ENCODE measurements at places on chromosomes 5 and 9.
A peak's percentile ranks its signal among the peaks of the same experiment; 100 is the strongest.

DNA sequence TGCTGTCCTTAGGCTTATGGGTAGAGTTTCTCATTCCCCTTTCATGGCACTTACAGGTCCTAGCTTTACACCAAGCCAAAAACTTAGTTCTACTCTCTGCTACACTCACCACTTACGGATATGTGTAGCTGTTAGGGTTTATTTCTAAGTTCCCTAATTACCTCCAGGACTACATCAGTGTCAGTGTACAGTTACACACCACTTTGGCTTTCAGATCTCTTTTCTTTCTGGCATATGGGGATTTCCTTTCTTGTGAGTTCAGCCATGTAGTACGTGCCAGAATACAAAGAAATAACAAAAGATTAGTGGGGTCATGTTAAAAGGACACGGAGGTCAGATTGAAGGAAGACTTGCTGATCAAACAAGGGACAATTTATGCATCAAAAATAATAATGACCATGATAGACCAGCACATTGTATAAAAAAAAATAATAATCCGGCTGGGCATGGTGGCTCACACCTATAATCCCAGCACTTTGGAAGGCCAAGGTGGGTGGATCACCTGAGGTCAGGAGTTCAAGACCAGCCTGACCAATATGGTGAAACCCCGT lies 41.8 kb downstream of the LYRM7 start:
- peak; percentile 36 for DNase-seq

DNA sequence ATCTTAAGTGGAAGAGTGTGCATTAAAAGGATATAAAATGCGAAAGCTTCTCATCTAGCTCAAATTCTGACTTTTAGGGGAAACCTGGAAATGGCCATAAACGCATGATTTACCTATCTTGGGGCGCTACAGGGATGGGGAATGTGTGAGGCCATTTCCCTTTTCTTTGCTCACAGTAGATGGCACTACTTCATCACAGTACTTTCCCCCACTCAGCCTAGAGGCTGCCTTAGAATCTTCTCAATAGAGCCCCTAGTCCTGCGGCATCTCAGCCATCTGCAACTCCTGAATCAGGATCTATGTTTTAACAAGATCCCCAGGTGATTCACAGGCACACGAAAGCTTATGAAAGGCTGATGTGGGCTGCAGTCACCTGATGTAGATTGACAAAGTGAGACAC lies 110.8 kb downstream of the LHFPL2 start:
- DNase-seq: peak; percentile 19

DNA sequence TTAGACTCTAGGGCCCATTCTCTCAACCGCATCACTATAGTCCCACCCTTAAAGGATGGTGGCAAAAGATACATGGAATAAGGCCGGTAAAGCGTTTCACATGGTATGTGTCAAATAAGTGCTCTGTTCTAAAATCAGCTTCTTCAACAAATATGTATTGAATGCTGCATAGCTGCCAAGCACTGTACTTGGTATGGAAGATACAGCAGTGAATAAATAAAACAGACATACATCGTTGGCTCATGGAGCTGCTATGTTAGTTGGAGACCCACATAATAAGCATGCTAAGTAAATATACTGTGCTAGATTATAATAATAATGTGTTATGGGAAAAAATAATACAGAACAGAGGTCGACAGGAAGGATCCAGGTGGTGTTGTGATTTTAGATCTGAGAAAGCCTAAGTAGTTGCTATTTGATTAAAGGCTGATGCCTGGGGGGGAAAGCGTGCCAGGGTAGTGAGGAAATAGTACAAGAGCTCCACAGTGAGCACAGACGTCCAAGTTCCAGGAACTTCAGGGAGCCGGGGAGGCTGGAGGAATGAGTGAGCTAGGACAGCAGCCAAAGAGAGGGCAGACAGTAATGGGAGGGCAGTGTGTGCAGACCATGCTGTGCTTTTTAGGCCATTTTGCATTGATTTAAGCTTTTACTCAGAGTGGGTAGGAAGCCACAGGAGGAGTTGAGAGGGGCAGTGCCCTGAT lies 93.7 kb downstream of the JAKMIP2 start:
- DNase-seq: no peak

- DNase-seq: no peak
Observed at GRCh38 chr5:120808135-120808534, 344.0 kb downstream of the PRR16 start.

DNA sequence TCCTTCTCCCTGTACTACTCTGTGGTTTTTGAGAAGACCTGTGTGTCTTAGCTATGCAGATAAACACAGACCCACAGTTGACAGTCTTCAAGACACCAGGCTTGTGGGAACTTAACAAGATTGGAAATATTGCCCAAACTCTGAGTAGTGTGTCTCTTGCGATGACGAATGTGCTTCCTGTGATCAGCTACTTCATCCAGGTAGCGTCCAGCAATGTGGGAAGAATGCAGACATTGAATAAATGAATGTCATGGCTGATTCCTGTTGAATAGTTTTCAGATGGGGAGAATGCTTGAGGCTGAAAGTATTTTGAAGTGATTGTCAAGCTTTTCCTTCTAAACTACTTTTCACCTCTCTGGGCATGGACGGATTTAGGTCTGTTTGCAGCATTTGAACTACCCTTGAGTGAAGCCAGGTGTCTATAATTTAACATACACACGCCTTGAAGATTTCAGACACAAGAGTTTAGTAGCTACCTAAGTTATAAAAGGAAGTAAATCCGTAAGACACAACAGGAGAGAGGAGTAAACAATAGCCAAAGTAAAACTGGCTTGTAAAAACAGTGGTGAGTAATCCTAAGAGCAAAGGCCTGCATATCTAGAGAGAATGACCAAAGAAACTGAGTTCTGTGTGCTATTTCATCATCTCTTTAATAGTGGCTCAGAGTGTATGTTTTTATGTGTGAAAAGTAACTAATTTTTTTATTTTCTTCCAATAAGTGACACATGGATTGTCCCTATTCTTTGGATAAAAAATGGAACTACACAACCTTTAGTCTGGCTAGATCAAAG lies 30.0 kb upstream of the ARL14EPL start:
- DNase-seq: no peak

- no peak for DNase-seq
Observed at GRCh38 chr5:31251032-31251431, 57.5 kb downstream of the CDH6 start.

DNA sequence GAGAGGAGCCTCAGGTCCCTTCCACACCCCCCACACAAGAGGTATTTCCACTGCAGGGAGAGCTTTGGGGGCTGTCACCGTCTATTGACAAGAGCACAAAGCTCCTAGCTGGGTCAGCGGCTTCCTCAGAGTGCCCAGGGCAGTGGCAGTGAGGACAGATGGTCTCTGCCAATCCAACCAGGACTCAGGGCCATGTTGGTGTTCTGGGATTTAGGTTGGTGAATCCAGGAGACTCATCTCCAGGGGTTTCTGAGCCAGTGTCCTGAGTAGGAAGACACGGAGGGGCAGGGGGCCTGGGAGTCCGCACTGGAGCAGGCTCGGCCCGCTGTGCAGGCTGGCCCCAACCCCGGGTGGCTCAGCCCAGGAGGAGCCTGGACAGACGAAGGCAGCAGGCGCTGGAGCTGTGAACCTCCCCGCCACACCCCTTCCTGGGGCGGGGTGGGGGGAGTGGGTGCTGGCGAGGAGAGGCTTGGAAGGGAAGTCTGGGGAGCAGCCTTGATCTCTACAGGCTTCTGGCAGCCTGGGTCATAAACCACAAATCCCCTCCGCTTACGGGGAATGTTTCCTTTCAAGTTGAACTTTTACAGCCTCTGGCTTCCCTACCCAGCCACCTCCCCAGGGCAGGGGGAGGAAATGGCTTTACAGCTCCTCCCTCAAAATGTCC lies 19.6 kb downstream of the CRB2 start:
- DNase-seq: no peak

DNA sequence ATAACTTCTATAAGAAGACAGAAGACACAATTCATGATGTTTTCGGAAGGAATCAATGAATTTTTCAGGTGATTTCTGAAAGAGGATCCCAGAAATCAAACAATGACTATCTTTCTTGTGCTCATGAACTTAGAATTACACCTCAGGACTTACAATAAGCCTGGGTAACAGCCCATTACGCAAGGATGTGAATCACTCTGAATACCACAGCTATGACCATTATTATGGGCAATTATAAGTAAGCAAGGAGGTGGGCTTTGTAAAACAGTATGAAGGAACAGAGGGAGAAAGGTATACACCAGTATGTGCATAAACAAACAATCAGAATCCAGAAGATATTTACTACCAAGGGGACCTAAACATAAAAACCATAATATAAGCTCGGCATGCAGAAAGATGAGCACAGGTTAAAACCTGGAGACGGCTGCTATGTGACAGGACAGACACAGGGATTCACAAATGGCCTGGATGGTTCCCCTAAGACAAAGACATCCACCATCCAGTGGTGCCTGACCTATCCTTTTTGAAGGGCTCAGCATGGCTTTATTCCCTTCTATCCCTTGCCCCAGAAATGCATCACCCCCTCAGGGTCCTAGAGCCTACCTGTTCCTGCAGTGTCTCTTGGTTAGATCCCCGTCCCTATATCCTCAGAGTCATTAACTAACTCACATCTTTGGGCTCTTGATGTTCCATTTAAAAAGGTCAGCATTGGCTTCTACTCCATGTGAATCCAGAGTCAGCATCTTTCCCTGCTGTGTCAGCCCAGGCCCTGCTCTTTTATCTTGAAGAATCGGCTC lies 21.8 kb upstream of the PPP2CA start:
- no peak for DNase-seq

DNA sequence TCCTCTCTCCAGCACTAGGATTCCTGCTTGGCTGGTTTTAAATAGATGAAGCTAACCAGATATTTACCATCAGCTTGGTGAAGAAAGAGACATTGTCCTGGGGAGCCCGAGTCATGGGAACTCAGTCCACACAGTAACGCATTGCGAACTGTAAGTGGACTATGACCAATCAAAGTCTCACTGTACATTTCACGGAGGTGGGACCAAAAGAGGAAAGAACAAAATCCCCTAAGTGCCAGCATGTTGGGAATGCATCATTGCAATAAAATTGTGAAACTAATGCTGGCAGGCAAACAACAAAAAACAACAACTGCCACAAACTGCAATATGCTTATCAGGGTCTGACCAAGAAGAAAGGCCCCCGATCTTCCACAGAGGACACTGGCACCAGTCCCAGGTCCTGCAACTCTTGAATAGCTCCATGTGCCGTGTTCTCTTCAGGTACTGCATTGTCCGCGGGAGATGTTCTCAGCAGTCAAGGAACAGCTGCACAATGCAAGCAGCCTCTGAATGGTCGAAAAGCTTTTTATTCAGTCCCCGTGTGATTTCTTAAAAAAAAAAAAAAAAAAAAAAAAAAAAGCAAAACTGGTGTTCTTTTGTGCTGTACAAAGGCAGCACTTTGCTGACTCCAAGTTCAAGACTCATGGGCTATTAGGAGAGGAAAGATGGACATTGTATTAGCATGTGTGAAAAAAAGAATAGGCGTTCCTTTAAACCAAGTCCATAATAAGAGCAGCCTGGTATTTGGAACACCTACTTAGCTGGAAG lies 38.1 kb downstream of the SEMA6A start:
- DNase-seq: no peak

DNA sequence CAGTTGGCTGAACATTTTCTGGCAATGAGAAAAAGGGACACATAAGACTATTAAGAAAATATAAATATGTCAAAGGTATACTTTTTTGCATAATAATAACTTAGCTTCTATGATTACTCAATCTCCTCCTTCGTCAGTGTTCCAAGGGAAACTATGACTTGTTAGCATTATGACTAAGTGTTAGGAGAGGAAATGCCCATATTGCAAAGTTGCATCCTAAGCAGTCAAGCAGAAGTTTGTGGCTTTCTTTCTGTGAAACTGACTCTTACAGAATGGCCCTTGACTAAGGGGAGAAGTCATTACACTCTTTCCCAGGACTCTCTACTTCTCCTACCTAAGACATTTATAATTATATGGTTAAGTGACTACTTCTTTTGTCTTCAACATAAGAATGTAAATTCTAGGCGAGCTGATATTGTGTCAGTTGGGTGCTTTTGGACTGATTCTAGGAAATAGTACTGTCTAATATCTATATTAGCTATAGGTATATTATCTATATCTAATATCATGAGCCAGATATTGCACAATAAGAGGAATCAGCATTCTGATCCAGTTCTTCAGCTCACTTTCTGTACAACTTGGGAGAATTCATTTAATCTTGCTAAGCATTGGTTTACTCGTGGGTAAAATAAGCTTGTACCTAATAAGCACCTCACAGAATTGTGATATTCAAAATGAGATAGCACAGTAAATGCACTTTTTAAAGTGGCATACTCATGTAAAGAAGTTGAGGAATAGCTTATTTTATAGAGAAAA lies 16.4 kb upstream of the SPINK6 start:
- no peak for DNase-seq

DNA sequence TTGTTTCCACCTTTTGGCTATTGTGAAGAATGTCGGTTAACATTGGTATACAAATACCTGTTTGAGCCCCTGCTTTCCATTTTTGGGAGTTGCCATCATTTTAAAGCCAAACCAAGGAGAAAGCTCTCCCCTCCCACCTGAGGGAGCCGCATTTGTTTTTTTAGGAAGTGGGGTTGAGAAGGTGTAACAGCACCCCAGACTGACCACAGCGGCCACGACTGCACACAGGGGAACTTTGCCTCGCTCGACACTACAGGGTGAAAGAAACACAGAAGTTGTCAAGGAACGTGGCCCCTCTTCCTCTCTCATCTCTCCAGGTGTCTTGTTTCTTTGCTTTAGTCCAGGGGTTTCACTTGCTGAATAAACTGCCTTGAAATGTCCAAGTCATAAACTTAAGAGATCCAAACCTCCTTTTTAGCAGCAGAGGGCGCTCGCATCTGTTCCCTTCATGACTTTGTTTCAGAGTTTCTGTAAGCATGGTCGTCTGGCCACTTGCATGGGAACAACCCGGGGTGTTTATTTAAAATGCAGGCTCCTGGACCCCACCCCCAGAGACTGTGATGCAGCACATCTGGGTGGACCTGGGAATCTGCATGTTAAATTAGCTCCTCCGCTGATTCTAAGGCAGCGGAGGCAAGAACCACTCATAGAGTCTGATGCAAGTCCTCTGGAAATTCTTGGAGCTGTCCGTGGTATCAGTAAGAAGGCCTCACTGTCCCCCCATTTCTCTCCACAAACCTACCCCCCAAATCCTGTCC lies 2.1 kb upstream of the TTLL11 start:
- peak; percentile 51 for DNase-seq

- no peak for DNase-seq
Observed at GRCh38 chr9:92224177-92224576, 69.3 kb downstream of the IARS1 start.

DNA sequence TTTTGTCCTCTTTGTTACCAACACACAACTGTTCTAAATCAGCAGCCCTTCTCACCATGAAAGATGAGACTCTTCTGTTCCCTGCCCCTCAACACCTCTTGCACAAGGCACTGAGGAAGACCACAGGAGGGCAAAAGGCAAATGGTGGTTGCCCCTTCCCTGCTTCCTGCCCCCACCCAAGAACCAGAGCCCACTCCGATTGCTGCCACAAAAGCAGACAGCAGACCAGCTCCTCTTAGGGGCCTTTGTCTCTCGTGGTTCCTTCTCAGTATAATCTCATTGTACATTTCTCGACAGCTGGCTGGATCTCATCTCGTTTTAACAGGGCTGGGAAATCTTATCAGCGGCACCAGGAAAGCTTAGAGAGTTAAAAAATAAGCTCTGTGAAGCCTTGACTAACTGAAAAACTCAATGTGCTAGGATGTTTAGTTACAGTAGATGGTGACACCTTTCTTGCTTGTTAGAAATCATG lies 1.1 kb downstream of the MVB12B start:
- no peak for DNase-seq

Measured in germinal center (tissue), 1 donor.